Natural killer cell (primary cell): ENCODE measurements at places on chromosomes 13 and 19.
A peak's percentile ranks its signal among the peaks of the same experiment; 100 is the strongest.

DNA sequence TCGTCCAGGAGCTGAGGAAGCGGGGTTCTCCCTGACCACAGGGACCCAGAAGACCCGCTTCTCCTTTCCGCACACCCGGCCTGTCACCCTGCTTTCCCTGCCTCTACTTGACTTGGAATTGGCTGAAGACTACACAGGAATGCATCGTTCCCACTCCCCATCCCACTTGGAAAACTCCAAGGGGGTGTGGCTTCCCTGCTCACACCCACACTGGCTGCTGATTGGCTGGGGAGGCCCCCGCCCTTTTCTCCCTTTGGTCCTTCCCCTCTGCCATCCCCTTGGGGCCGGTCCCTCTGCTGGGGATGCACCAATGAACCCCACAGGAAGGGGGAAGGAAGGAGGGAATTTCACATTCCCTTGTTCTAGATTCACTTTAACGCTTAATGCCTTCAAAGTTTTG is 18.9 kb downstream of the VASP start:
- peaks cover 28% of the 10 kb centered on the region for H3K4me1 ChIP-seq
- no peak overlapping the region for H3K27ac ChIP-seq
- H3K4me3 ChIP-seq: no peak overlapping the region
- peaks cover 63% of the 10 kb centered on the region for H3K36me3 ChIP-seq
- H3K27me3 ChIP-seq: no peaks in the 10 kb centered on the region
- no peak for DNase-seq

DNA sequence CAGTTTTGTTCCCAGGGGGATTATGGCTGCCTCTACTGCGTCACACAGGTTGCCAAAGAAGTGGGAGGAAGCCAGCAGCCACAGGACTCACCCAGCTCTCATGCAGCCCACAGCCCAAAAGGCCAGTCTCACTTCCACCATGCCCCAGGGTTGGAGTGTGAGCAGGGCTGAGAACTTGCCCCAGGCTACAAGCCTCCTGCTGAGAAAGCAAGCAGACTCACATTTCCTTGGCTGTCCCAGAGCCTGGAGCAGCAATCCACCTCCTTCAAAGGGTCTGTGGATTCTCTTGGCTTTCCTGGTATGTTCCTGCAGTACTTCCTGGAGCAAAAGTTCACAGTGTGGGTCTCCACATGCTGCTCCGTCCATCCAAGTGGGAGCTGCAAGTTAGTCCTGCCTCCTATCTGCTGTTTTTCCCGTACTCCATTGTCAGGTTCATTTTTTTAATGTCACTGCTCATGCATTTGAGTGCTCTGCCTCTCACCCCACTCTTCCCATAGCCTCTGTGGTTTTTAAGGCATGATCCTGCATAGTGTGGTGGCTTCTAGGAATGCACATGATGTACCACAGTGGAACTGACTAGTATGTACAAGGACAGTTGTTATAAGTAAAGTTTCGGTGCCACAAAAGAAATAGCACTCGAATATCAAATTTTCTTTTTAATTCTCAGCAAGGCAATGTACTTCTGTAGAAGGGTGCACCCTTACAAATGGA is 56.2 kb upstream of the ARHGEF7 start:
- no peak overlapping the region for H3K27ac ChIP-seq
- H3K4me3 ChIP-seq: no peak overlapping the region
- no peaks in the 10 kb centered on the region for H3K4me1 ChIP-seq

- H3K27ac ChIP-seq: no peak overlapping the region
- H3K27me3 ChIP-seq: no peaks in the 10 kb centered on the region
- no peaks in the 10 kb centered on the region for H3K36me3 ChIP-seq
- no peak overlapping the region for H3K4me3 ChIP-seq
- DNase-seq: no peak
- no peaks in the 10 kb centered on the region for H3K4me1 ChIP-seq
Observed at GRCh38 chr13:112456138-112457056, 80.2 kb downstream of the SPACA7 start.

GRCh38 chr19:39506944-39507714 is 7.8 kb upstream of the SELENOV start:
- peaks cover 17% of the 10 kb centered on the region for H3K4me1 ChIP-seq
- H3K4me3 ChIP-seq: peak overlapping the region; percentile 14
- peak; percentile 76 for DNase-seq
- no peak overlapping the region for H3K27ac ChIP-seq

DNA sequence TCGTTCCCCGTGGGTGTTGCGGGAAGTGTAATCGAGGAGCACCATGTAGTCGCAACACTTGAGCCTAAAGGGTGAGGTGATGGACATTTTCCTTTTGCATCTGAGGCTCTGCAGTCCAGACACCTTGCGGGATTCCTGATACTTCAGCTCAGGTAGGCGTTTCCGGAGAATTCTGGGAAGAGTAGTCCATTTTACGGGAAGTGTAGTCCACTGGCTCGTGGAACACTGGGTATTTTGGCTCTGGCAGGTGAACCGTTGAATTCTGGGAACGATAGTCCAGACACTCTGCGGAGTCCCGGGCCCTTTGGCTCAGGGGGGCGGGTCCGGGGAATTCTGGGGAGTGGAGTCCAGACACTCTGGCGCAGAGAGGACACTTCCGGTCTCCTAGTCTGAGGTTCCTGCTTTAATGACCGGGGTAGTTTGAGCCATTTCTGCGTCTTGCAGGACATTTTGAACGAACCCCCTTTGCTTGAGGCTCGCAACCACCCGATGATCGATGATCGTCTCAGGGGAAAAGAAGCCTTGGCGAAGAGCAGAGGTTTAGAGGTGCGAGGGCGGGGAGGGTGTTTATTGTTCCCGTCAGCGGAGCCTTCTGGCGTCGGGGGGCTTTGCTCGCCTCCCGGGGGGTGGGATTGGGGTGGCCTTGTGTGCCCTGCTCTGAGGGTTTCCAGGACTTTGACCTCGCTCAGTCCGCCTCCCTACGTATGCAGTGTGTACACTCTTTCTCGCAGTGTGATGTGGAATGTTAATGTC is at the start of gene ZNF223:
TSS of gene ZNF223 (plus strand) at position 387 of the 753 bp plus-strand sequence. CDS start 3,141 bp downstream, outside the sequence.
- H3K27me3 ChIP-seq: peaks cover 2% of the 10 kb centered on the region
- H3K4me3 ChIP-seq: peak within 1 kb of the TSS; percentile 74
- H3K4me1 ChIP-seq: peaks cover 10% of the 10 kb centered on the region
- peaks cover 4% of the 10 kb centered on the region for H3K36me3 ChIP-seq

- peaks cover 23% of the 10 kb centered on the region for H3K36me3 ChIP-seq
- H3K27me3 ChIP-seq: no peaks in the 10 kb centered on the region
- H3K4me1 ChIP-seq: peaks cover 25% of the 10 kb centered on the region
Observed at GRCh38 chr19:46845959-46846459, 4.6 kb downstream of the AP2S1 start.

GRCh38 chr19:29533578-29534544 is 8.1 kb downstream of the VSTM2B start:
- DNase-seq: peak; percentile 5
- peaks cover 9% of the 10 kb centered on the region for H3K27me3 ChIP-seq
- H3K4me3 ChIP-seq: no peak overlapping the region
- no peaks in the 10 kb centered on the region for H3K36me3 ChIP-seq

DNA sequence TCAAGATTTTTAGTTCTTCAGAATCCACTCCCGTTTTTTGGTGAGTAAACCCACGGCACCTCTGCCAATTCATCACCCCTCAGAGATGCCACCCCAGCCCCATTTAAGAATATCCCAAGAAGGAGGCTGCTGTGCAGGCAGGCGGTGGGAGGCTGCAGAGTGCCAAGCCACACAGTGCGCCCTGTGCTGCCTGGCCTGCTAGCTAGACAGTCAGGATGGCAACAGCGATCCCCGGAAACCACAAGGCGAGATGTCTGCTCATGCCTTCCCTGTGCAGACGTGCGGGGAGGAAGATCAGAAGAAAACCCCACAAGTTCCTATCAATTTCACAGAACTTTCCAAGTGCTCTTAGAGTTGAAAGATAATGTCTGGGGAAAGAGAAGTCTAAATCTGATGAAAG is 64.8 kb upstream of the GPR183 start:
- no peak for DNase-seq
- H3K4me3 ChIP-seq: no peak overlapping the region
- peaks cover 16% of the 10 kb centered on the region for H3K36me3 ChIP-seq
- H3K27ac ChIP-seq: peak overlapping the region; percentile 62

- no peak for DNase-seq
- H3K4me3 ChIP-seq: no peak overlapping the region
- H3K27me3 ChIP-seq: no peaks in the 10 kb centered on the region
- no peak overlapping the region for H3K27ac ChIP-seq
- H3K36me3 ChIP-seq: no peaks in the 10 kb centered on the region
- no peaks in the 10 kb centered on the region for H3K4me1 ChIP-seq
Observed at GRCh38 chr13:22599156-22599555, 581.6 kb upstream of the SGCG start.

GRCh38 chr13:25151626-25152195 is 20.4 kb downstream of the AMER2 start:
- no peaks in the 10 kb centered on the region for H3K27me3 ChIP-seq
- no peaks in the 10 kb centered on the region for H3K4me1 ChIP-seq
- DNase-seq: no peak
- H3K27ac ChIP-seq: no peak overlapping the region
- H3K4me3 ChIP-seq: no peak overlapping the region
- H3K36me3 ChIP-seq: no peaks in the 10 kb centered on the region

GRCh38 chr13:25324100-25324499 is 22.7 kb downstream of the NUP58 start:
- H3K36me3 ChIP-seq: peaks cover 78% of the 10 kb centered on the region
- H3K4me3 ChIP-seq: no peak overlapping the region
- no peak overlapping the region for H3K27ac ChIP-seq
- no peak for DNase-seq
- H3K4me1 ChIP-seq: no peaks in the 10 kb centered on the region
- H3K27me3 ChIP-seq: no peaks in the 10 kb centered on the region

DNA sequence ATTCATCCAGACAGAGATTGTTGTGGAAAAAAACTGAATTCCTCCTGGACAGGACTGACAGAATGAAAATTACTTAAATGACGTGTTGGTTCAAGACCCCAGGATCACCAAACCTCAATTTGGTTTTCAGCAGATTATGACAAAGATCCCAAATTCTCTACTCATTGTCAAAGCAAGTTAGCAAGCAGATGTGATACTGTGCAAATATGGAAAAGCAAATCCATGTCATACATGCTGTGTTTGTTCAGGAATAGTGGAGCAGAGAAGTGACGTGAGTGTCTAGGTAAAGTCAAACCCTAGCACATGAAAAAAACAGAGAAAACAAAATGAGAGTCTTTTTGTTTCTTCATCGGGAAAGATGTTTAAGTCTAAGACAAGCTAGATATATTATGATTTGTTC is 169.2 kb upstream of the NBEA start:
- no peaks in the 10 kb centered on the region for H3K4me1 ChIP-seq
- no peaks in the 10 kb centered on the region for H3K27me3 ChIP-seq
- H3K4me3 ChIP-seq: no peak overlapping the region
- no peaks in the 10 kb centered on the region for H3K36me3 ChIP-seq

- no peak for DNase-seq
- H3K27ac ChIP-seq: no peak overlapping the region
Observed at GRCh38 chr13:75687150-75687763, 51.1 kb downstream of the LMO7 start.

DNA sequence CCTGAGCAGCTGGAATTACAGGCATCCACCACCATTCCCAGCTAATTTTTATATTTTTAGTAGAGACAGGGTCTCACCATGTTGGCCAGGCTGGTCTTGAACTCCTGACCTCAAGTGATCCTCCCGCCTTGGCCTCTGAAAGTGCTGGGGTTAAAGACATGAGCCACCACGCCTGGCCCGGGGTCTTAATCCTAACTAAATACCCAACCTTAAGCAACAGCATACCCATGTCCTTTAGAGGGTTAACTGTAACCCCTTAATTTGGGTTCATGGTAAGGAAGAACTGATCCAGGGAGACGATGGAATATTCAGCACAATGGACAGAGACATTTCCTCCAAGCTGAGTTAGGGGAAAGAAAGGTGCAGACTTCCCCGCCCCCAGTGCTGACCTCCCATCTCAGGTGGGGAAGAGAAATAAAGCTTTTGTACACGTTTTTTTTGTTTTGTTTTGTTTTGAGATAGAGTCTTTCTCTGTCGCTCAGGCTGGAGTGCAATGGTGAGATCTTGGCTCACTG is 8.7 kb upstream of the GALP start:
- DNase-seq: no peak
- H3K4me3 ChIP-seq: no peak overlapping the region
- no peak overlapping the region for H3K27ac ChIP-seq

GRCh38 chr19:27774827-27775226 is 1438.1 kb downstream of the UQCRFS1 start:
- no peak overlapping the region for H3K27ac ChIP-seq
- DNase-seq: no peak
- no peak overlapping the region for H3K4me3 ChIP-seq
- H3K27me3 ChIP-seq: no peaks in the 10 kb centered on the region

DNA sequence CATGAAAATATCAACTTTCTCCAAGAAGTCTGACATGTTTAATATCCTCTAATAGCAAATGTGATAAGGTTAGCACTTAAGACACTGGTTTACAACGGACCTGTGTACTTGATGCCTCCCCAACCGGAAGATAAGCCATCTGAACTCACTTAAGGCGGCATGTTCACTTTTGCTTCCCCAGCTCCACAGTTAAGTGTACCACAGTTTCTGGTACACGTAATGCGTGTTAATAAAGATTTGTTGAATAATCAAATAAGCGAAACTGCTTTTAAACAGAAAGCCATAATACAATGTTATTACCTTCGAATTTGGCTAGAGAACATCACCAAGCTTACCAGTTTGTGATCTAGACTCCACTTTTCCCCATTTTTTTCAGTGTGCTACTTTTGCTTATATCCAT is 1.4 kb upstream of the PAN3 start:
- peak overlapping the region; percentile 57 for H3K4me3 ChIP-seq
- peak; percentile 50 for DNase-seq
- no peak overlapping the region for H3K27ac ChIP-seq
- no peaks in the 10 kb centered on the region for H3K27me3 ChIP-seq

- no peaks in the 10 kb centered on the region for H3K27me3 ChIP-seq
- peaks cover 7% of the 10 kb centered on the region for H3K36me3 ChIP-seq
- peaks cover 30% of the 10 kb centered on the region for H3K4me1 ChIP-seq
- H3K27ac ChIP-seq: peak overlapping the region; percentile 51
Observed at GRCh38 chr13:113209759-113210421, 477 bp downstream of the CUL4A start.

GRCh38 chr19:32570081-32570785 is 10.8 kb upstream of the PDCD5 start:
- H3K36me3 ChIP-seq: no peaks in the 10 kb centered on the region
- peaks cover 11% of the 10 kb centered on the region for H3K4me1 ChIP-seq
- no peak overlapping the region for H3K27ac ChIP-seq
- H3K27me3 ChIP-seq: no peaks in the 10 kb centered on the region
